ENCODE measurements at places on chromosomes 1 and 21.

GRCh38 chr1:2314273-2314802 lies 77.0 kb downstream of the MORN1 start:
- no peak for DNase-seq

- DNase-seq, result no peak
Observed at GRCh38 chr1:15956150-15956549, 19.8 kb downstream of the ZBTB17 start.

- DNase-seq, result no peak
Observed at GRCh38 chr21:35562876-35563275, 497.4 kb downstream of the SETD4 start.

DNA sequence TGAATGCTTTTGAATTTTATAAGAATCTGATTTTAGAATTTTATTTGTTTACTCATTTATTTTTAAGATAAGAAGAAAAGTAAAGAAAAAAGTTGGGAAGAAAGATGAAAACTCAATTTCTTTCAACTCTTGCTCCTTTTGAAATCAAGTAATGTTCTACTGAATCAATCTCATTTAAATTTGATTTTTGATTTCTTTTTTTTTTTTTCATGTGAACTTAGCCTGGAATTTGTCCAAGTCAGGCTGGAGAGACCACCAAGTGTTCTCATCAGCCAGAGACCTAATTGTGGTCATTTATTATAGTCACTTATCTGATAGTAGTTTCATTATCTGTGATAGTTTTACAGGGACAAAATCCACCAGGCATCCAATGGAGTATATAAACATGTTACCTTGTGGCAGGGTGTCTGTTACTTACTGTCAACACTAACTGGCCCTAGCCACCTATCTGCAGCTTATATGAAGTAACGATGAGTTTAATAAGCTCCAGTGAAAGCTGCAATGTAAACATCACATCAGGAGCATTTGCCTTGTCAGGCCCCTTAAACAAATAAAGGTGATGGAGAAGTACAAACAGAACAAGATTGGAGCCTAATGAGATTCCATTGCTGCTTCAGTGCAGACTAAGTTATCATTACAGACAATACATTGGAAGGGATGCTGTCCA lies 39.2 kb downstream of the HLX start:
- DNase-seq, result no peak

DNA sequence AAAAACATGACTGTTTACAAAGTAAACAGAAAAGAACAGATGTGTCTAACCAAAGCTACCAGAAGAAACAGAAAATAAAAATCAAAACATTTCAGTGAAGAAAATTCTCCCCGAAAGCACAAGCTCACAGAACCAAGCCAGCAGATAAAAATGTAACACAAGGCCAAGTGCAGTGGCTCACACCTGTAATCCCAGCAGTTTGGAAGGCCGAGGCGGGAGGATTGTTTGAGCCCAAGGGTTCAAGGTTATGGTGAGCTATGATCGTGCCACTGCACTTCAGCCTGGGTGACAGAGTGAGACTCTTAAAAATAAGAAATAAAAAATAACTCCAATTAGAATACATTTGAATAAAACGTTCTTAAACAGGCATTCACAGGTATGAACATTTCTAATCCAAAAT lies 19.1 kb upstream of the DDOST start:
- no peak for DNase-seq

DNA sequence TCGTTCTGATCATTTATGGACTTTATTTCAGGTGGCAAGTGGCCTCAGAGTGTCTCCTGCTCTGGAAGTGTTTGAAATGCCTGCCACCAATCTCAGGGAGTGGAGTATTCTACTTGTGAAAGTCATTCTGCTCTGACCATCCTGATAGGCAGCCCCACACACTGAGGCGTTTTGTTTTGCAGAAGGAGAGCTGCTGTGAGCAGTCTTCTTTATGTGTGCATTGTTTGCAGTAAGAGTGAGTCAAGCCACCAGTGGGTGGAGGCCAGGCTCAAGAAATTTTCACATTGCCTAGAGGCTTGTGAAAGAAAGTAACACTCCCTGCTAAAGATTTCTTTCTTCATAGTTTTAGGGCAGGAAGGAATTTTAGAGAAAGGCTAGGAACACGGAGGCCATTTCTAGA lies 204.4 kb downstream of the SLC35F3 start:
- no peak for DNase-seq

DNA sequence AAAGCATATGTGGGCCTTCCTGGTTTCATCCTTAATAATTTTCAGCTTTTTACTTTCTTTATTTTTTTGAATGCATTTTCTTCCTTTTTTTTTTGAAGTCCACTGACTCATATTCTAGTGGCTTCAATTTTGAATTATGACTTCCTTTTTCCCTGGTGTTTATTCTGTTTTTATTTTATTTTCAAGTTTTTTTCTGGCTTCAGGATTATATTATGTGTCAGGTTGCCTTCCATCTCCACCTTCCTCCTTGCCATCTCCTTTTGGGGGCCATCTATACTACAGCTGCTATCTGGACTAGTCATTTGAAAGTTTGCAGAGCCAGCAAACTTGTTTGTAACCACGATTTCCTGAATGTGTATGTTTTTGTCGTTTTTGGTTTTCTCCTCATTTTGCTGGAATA lies 117.6 kb downstream of the LEPR start:
- no peak for DNase-seq

DNA sequence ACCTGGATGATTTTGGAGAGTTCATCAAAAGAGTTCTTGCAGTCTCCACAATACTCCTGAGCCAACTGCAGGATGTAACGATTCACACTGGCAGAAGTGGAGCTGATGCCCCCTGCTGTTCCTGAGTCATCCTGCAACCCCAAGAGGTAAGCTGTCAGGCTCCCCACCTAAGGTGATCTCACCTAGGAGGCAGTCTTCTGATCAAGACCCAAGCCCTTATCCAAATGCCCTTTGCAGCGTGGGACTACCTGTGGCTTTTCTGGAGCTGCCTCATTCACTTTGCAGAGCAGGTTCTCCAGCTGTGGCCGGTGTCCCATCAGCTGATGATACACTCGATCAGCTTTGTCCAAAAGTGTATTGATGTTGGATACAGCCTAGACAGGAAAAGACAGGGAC lies 96.4 kb downstream of the UBR4 start:
- DNase-seq, result no peak

GRCh38 chr1:206512058-206512850 lies 4.9 kb downstream of the RASSF5 start:
- no peak for DNase-seq

DNA sequence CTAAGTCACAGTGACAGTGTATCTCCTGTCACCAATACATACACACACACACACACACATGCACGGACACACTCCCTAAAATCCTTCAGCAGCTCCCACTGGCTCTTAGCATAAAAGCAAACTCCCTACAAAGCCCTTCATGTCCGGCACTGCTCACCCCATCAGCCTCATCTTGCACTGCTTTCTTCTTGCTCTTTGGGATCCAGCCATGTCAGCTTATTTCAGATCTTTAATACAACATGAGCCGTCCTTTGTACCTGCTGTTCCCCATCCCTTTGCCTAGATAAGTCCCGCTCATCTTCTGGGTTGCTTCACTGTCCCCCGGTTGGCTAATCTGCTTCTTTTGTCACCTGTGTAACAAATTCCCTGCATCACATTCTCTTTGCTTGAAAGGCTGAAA lies 82.1 kb upstream of the VAV3 start:
- DNase-seq, result no peak

DNA sequence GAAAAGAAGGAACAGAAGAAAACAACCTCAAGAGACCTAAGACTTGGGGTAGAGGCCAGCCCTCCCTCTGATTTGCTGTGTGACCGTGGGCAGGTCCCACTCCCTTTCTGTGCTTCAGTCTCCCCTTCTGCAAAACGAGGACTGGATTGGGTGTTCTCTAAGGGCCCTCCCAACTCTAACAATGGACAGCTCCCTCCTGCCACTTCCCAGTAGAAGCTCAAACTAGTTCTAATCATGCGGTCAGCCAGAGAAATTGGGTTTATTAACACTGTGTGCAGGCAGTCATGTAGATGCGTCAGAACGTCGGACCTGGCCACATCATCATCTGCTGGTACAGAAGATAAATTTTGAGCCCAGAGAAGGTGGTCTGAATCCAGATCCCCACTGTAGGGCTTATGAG lies 1.6 kb upstream of the PADI4 start:
- DNase-seq, result no peak

DNA sequence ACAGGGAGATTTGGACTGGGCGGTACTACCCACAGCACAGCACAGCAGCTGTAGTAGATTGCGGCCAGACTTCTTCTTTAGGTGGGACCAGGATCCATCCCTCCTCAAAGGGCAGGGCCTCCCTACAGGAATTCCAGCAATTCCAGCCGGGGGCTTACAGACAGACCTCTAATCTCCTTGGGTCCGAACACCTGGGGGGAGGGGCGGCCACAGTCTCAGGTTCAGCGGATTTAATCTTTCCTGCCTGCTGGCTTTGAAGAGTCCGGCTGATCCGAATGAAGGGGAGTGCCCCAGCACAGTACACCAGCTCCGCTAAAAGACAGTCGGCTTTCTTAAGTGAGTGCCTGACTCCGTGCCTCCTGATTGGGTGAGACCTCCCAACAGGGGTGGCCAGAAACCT lies 1708.5 kb downstream of the BRINP3 start:
- DNase-seq, result no peak

- DNase-seq, result no peak
Observed at GRCh38 chr1:19435851-19436455, 49.4 kb downstream of the CAPZB start.

- DNase-seq, result no peak
Observed at GRCh38 chr1:47650205-47650604, 212.4 kb downstream of the FOXD2 start.

DNA sequence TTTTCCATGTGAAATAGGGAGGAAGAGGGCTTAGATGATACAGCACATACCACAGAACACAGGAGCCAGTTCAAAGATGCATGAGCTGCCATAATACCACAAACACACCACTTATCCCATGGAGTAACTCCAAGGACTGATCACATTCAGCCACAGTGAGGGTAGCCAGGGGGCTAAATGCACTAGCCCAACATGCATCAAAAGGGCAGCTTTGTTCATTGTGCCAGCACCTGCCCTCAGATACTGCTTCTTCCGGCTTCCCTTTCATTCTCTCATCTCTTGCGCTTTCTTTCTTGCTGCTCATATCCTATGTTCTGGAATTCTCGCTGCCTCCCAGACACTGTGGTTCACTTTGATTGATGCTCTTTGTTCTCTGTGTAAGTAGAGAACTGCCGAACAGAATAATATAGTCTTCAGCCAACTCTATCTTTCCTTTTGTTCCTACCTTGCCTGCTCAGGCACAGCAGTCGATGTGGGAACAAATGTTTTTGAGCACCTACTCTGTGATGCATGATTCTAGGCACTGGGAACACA lies 50.0 kb upstream of the SYT6 start:
- DNase-seq, result no peak

GRCh38 chr1:30744060-30744756 lies 13.4 kb downstream of the LAPTM5 start:
- DNase-seq, result no peak

DNA sequence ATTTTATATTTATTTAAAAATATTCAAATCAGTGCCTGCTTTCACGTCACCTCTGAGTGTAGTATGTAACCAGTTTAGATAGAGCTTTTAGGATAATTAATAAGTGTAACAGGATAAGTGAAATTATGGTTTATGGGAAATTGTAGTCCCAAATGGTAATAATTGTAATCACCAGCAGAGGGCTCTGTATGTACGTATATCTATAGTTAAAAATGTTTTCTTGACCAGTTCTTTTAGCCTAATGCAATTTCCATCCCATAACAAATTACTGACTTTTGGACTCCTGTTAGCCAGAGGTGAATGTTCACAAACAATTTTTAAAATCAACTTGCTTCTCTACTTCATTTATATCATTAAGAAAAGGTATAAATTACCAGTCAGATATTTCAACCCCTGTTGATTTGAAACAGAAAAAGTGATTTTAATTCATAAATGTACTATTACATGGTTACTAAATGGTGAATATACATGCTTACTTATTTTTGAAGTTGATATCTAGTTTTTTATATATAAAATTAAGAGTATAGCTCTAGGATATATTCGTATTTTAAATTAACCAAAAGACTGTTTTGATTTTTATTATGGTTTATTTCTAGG lies 25.3 kb downstream of the SLC30A7 start:
- no peak for DNase-seq

DNA sequence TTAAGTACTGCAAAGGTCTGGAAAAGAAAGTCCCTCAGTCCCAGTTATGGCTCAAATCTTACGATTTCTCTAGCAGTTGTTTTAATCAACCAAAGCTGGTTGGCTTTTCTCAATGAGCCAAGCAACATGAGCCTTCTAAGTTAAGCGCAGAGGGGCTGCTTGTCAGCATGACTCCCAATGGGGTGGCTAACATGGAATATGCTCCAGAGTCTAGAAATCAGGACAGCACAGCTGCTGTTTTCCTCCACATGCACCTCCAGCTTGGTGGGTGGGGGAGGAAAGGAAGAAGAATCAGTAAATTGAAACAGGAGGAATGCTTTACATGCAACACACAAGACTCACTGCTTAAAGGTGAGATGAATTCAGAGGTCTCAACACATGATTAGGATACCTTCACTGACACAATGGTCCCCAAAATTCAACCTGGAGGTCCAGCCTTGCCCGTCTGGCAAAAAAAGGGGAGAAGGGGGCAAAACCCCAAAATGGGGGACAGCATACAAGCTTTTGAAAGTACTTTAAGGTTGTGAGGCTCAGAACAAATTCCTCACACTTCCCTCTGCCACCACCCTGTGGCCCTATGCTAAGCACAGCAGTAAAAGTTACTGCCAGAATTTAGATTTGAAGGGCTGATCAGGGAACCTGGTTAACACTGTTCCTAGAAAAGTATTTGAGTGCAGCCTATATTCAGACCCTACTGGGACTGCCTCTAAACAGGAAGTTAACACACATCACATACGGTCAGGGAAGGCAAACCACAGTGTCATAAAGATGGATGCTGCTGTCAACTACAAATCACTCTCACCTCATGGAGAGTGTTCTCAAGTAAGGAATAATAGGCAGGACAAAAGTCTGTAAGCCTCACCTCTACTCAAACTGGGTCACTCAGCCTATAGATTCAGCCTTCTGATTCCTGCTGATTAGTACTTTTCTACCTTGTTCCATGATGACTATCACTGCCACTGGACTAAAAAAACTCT lies 2.6 kb downstream of the GATAD2B start:
- DNase-seq, result no peak

- no peak for DNase-seq
Observed at GRCh38 chr1:91054780-91055481, 33.1 kb upstream of the ZNF644 start.

All from NCI-H524 treated with DMSO at 0.1 percent for 48 hours (cell line).